ENCODE measurements at places on chromosomes 4 and X. TPM values are rescaled to one million over a fixed set of nuclear protein-coding genes. Genes with fewer than 3 reads are reported as not detected.

DNA sequence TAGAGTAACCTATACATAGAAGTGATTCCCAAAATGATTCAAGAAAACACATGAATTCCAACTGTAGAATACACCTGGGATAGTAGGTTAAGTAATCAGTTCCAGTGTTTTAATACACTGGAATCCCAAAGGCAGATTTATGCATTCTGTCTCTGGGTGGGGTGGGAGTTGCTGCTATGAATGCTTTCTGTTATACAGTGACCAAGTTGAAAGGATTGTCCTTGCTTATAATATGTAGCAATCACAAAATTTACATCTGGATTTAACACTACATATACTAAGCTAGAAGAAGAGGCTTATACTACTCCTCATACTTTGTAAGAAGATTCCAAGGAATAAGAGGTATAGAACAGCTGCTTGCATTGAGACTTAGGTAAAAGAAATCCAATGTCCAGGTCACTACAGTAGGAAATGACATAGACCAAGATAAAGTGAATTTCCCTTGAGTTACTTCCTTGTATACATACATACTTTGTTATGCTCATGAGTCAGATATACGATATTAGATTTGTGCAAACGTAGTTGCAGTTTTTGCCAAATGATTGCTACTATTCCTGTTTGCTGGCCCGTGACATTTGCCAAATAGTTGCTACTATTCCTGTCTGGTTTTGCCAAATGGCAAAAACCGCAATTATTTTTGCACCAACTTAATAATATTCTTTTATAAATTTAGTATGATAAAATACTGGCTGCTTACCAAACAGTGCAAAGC lies 210.5 kb upstream of the DIAPH2 start:
- no peak for DNase-seq

- no peak for DNase-seq
These were observed 435.7 kb upstream of the FMR1 start for GRCh38 chrX:147476008-147476407.

DNA sequence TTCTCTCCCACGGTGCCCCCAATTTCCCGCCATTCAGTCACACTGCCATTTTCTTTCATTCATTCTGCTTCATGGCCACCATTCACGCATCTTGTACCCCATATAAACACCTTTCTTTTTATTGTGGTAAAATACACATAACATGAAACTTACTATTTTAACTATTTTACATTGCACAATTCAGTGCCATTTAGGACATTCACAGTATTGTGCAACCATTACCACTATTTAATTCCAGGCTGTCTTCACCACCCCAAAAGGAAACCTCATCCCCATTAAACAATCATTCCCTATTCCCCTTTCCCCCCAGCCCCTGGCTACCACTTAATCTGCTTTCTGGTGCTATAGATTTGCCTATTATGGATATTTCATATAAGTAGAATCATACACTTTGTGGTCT lies 15.9 kb downstream of the SPACA5 start:
- no peak for DNase-seq

Gene PITX2
- 0.05 TPM for polyA plus RNA-seq
